ENCODE measurements at places on chromosomes 4 and X.

- DNase-seq = no peak
These were observed 90.9 kb upstream of the LNX1 start for GRCh38 chr4:53682196-53682595.

- no peak for DNase-seq
These were observed 38.3 kb downstream of the ARAP2 start for GRCh38 chr4:36206012-36206411.

- DNase-seq = no peak
These were observed 15.6 kb downstream of the MED14 start for GRCh38 chrX:40719731-40720130.

- DNase-seq = no peak
These were observed 312.8 kb upstream of the SMIM31 start for GRCh38 chr4:164441109-164441508.

GRCh38 chrX:135581496-135581895 is 61.0 kb downstream of the INTS6L start:
- DNase-seq = no peak

DNA sequence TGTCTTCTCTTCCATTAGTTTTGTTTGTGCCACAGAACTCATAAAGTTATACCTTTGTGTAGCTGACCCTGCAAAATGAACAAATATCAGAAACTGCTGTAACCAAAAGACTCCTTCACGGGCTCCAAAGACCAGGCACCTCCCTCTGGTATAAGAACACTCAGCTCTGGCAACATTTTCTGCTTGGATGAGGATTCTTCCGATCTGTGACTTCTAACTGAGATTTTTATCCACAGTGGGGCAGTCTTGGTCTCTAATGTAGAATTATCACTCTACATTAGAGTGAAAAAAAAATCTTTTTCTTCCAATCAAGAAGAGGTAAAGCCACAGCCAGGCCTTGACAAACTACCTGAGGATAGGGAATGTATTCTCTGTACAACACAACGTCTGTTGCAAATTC is 38.5 kb upstream of the PRSS48 start:
- no peak for DNase-seq

All from RWPE1 (cell line).